NCI-H2029 (cell line): ENCODE measurements at places on chromosomes 12 and 14.
A peak's percentile ranks its signal among the peaks of the same experiment; 100 is the strongest.

- DNase-seq = no peak
Observed at GRCh38 chr14:64696355-64696857, 7.8 kb upstream of the PLEKHG3 start.

DNA sequence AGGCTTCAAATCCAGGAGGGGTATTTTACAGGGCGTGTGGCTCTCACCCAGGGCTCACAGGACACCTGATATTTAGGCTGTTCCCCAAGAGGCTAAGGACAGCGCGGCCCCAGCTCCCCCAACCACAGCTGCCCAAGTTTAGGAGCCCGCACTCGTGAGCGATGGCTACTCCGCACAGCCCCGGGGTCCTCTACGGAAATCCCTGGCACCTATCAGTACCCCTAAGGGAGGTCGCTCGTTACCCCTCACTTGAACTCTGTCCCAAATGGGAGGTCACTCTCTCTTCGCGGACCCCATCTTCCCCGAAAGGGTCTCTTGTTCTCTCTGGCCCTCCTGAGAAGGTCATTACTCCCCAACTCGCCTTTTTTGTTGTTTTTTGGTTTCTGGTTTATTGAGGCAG is 708 bp upstream of the P2RX4 start:
- DNase-seq = no peak

- no peak for DNase-seq
Observed at GRCh38 chr12:57631566-57632072, 1.4 kb downstream of the B4GALNT1 start.

DNA sequence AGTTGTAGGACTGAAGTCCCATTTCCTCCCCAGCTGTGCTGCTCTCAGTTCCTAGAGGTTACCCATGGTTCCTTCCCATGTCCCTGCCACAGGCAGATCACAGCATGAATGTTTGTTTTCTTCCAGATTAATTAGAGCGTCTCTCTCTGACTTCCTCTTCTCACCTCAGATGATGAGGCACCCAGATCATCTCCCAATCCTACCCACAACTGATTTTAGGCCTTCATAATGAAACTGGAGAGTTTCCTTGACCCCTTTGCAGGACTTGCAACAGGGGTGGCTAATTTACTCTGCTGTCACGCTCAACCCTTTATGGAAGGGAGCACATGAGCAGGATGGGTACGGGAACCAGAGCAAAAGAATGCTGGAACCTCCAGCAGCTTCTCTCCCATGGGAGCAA is 32.1 kb upstream of the TXNRD1 start:
- no peak for DNase-seq

GRCh38 chr12:7032990-7033389 is 14.7 kb upstream of the LPCAT3 start:
- DNase-seq = no peak

GRCh38 chr12:11785712-11786111 is 136.2 kb downstream of the ETV6 start:
- DNase-seq = no peak

DNA sequence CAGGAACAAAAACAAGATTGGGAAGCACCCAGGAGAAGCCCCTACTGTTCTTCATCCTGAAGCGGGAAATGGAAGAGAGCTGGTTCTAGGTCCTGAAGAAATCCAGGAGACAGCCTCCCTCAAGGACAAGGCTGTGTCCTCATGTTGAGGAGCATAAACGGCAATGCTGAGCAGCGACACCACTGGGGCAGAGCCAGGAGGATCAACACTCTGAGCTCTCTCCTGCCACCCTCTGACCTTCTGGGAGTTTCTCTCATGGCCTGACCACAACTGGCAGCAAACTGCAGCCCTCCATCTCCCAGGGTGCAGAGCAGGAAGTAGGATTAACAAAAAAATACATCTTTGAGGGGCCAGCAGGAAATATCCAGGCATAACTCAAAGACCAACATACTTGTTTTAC is 1292.2 kb upstream of the TMEM132C start:
- DNase-seq = no peak

DNA sequence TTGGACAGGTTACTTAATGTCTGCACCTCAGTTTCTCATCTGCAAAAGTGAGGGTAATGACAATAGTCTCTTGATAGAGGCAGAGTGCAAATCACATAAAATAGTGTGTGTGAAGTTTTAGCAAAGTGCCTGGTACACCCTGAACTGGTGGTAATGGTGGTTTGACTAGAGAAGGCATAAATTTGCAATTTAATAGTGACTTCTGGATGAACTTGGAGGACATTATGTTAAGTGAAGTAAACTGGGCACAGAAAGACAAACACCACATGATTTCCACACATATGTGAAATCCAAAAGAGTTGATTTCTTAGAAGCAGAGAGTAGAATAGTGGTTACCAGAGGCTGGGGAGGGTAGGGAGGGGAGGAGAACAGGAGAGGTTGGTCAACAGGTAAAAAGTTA is 54.8 kb upstream of the FUT8 start:
- DNase-seq = no peak

GRCh38 chr14:71061458-71061857 is 154.2 kb downstream of the PCNX1 start:
- DNase-seq = no peak

- no peak for DNase-seq
Observed at GRCh38 chr12:12881151-12881909, 10.0 kb upstream of the GPRC5A start.

DNA sequence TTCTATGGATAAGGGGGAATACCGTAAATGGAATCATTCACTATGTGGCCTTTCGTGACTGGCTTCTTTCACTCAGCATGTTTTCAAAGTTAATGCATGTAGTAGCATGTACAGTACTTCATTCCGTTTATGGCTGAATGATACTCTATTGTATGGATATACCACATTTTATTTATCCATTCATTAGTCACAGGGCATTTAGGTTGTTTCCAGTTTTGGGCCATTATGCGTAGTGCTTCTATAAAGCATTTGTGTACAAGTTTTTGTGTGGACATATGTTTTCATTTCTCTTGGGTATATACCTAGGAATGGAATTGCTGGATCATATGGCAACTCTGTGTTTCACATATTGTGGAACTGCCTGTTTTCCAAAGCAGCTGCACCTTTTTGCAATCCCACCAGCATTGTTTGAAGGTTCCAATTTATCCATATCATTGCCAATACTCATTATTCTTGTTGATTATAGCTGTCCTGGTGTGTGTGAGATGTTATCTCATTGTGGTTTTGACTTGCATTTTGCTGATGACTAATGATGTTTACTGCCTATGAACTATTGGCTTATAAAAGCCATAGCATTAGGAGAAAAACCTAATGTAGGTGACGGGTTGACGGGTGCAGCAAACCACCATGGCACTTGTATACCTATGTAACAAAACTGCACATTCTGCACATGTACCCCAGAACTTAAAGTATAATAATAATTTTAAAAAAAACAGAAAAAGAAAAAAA is 45.5 kb downstream of the ATF7IP start:
- no peak for DNase-seq

DNA sequence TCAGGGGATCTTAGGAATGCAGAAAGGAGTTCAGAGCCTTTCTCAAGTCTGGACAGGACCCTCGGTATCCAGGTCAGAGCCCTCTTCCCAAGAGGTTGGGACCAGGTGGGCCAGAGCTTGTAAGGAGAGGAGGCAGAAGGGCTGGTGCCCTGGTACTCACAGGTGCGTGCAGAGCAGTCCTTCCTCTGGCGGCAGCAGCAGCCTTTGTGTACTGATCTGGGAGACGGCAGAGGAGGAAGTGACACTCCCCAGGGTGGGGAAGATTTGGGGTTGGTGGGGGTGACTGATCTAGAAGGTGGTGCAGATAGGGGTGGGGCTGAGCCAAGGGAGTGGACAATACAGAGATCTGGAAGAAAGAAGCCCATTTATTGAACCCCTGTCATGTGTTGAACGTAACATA is at the start of gene ITGB7:
Gene ITGB7, minus strand, starts transcription at position 210 of the 400 bp plus-strand sequence. CDS start 6,808 bp downstream, outside the sequence.
- no peak for DNase-seq

GRCh38 chr12:82473111-82473754 is 114.9 kb downstream of the METTL25 start:
- DNase-seq = no peak

DNA sequence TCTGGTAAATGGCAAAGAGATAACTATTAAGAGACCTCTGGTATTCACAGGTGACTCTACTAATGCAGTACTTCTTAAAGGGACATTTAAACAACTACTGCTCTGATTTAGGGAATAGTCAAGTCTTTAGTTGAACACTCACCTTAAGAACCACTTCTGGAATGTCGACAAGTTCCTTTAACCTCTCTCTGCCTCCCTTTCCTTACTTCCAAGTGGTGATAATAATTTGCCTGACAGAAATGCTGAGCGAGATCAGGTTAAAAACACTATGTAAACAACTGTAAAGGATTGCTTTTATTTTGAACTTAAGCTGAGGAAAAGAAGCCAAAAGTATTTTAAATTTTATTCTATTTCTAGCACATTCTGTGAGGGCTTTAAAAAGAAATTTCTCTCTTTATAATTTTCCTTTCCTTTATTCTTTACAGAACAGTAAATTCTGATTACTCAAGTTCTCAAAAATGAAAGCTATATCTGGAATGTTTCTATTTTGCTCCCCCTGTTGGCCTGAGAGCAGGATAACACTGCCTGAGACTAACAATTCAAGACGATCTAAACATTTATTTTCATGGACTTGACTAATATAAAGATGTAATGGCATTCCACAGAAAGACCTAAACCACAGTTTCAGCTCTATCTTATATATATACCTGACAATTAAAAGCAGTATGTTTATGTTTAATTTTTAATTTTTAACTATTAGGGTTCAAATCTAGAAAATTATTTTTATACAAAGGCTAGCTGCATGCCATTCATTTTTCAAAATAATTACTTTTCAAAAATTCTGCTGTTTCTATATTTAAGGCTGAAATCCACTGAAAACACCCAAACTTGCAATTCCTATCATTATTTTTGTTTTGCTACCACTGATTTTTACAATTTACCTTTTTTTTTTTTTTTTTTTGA is 29.2 kb downstream of the ZCCHC8 start:
- DNase-seq = peak; percentile 42

- DNase-seq = no peak
Observed at GRCh38 chr14:93799989-93800921, 12.0 kb upstream of the PRIMA1 start.

- DNase-seq = no peak
Observed at GRCh38 chr12:76595056-76595455, 35.5 kb upstream of the OSBPL8 start.

DNA sequence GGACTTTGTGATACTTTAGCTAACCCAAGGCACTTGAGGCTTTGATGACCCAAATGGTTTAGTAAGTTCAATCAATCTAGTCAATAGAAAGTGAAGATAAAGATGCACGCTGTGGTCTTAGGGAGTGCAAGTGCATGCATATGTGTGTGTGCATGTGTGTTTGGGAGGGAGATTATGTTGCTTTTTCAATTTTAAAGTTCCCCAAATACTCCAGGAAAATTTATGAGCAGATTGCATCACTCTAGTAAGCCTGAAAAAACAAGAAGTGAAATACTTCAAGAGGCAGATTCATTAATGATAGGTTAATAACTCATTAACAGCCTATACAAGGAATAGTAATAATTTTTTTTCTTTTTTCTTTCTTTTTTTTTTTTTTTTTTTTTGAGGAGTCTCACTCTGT is 12.4 kb upstream of the SIX1 start:
- DNase-seq = no peak

DNA sequence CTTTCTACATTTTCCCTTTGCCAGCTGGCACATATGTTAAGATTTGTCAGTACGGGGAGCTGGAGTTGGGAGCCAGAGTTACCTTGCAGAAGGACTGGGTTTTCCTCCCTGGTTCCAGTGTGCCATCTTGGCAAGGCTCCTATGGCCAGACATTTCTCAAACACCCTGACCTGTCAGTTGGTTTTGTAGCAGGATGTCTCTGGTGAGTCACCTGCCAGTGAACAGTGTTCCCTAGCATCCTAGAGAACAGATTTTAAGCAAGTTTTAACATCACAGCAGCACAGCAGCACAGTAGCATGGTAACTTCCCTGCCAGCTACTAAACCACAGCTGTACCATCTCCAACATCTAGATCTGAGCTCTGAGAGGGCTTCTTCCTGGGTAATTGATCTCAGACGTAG is 26.2 kb upstream of the KTN1 start:
- DNase-seq = no peak

- no peak for DNase-seq
Observed at GRCh38 chr14:93737634-93738033, 50.7 kb downstream of the PRIMA1 start.

DNA sequence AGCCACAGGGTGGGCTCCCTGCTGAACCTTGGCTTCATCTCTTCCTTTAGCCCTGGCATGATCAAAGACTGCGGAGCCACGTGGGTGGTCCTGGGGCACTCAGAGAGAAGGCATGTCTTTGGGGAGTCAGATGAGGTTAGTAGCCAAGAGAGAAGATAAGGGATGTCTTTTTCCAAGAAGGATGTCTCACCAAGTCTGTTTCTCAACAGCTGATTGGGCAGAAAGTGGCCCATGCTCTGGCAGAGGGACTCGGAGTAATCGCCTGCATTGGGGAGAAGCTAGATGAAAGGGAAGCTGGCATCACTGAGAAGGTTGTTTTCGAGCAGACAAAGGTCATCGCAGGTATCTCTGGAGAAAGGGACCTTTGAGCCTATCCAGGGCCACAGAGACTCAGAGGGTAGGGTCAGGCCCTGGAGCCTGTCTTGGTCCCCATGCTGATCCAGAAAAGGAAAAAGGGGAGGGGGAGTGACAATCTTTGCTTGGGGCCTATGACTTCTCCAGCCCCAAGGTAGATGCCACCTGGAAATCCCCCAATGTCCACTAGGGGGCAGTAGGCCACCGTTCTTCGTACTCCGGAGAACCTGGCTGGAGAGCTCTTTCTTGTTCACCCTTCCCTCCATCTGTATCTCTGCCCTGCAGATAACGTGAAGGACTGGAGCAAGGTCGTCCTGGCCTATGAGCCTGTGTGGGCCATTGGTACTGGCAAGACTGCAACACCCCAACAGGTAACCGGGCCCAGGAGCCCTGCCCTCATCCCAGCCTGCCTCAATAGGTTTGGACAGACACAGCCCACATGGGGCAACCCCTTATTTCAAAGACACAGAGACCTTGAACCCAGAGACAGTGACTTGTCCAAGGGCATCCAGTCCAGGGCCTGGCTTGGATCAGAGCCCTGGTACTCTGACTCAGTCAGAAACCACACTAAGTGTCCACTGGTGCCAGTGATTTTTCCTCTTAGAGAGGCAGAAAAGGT is 2.0 kb downstream of the TPI1 start:
- DNase-seq = peak; percentile 56

DNA sequence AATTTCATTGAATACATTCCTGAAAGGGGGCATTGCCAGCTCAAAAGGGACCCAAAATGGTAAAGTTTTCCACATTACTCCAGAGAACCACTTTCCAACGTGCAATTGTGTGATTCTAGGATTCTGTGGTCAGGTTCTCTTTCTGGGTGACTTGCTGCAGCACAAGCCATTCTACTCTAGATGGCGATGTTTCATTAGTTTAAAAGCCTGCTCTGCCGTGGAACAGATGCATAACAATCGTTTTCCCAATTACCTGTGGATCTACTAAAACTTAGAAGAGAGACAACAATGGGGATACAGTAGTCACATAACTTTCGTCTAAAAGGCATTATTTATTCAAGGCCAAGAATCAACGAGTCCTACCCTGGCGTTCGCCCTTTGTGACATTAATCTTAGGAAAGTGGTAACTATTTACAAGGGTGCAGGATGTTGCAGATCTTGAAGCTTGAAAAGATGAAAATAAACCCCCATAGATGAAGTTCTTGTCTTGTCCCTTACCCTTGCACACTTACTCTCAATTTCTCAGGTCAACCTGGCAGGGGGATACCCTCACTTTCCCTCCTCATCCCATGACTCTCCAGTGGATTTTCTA is 400.9 kb downstream of the SNAPC1 start:
- DNase-seq = peak; percentile 74
